ENCODE measurements at places on chromosomes 11 and 22. TPM values are rescaled to one million over a fixed set of nuclear protein-coding genes. Genes with fewer than 3 reads are reported as not detected.
A peak's percentile ranks its signal among the peaks of the same experiment; 100 is the strongest.

DNA sequence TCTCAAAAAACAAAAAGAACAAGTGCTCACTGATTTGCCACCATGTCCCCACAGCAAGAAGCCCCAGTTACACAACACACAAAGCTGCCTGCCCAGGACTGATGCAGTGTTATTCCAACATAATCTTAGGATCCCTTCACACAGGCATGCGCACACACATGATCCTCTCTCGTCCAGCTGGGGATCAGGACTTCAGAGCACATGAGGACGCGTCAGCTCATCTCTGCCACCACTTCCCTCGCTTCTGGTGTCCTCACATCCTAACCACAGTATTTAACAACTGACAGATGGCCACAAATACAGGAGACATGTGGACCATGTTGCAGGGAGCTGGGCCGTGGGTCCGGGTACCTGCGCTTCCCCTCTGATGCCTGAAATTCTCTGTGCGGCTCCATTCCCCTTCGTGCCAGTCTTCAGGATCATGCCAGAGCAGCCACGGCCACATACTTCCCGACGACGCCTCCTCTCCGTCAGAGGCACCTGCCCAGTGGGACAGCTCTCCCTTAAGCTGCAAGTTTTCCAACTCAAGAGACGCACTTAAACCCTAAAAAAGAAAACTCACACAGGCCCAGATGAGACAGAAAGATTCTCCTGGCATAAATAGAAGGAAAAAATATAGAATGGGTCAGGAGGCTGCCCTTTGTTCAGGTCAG lies 68.3 kb downstream of the PACSIN2 start:
- no peaks in the 10 kb centered on the region for H3K36me3 ChIP-seq
- no peak for DNase-seq
- H3K27me3 ChIP-seq: no peaks in the 10 kb centered on the region
- peaks cover 22% of the 10 kb centered on the region for H3K4me1 ChIP-seq
- no peak overlapping the region for H3K4me3 ChIP-seq

GRCh38 chr11:107898270-107898669 lies 30.0 kb upstream of the RAB39A start:
- H3K27me3 ChIP-seq: peaks cover 5% of the 10 kb centered on the region
- no peak overlapping the region for H3K27ac ChIP-seq
- H3K4me1 ChIP-seq: no peaks in the 10 kb centered on the region
- no peaks in the 10 kb centered on the region for H3K36me3 ChIP-seq

The GAS2 gene
- total RNA-seq: 0.80 TPM

DNA sequence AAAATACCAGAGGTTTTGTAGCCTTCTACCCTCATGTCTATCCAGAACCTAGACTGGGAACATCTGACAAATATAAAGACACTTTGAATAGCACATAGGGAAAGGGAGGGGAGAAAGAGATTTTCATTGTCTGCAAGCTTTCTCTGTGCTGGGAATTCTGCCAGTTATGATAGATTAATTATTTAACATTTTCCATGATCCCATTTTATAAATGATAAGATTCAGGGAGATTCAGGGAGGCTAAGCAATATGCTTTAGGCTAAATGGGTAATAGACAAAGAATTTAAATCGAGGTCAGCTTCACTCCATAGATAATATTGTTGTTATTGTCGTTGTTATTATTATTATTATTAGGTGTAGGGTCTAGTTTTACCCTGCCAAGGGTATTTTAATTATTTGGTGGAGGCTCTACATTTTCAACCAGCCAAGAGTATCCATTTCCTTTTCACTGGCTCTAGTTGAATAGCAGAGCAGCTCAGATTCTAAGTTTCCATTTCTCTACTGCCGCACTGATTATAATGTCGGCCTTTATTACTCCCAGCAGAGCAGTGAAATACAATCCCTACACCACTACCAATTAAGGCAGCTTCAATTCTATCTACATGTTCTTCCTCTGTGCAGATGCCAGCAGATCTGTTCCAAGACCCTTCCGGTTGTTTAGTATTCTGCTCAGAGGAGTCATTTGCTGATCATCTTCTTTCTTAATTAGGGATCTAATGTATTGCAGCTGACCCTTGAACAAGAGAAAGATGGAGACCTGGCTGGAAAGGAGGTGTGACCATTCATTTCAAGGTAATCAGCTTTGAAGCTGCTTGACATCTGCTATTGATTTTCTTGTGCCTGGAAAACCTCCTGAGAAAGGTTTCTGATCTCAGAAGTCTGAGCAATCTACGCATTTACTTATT lies 23.8 kb upstream of the SYN3 start:
- no peak overlapping the region for H3K4me3 ChIP-seq
- H3K4me1 ChIP-seq: no peaks in the 10 kb centered on the region
- no peak overlapping the region for H3K27ac ChIP-seq

DNA sequence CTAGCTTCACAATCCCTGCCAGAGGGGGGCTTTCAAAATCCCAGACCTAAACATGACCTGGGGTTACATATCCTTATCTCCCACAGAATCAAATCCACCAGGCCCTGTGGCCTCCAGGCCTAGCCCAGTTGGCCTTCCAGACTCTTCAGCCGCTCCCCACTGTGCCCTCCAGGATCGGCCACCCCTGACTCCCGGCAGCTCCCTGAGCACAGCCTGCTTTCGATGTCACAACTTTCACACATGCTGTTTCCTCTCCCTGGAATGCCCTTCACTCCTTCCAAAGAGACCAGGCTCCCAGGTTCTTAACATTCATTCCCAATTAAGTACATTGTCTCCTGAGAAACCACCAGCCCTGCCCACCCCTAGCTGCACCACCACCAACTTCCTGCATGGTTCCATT lies 62.7 kb downstream of the CSNK2A3 start:
- no peak overlapping the region for H3K4me3 ChIP-seq
- DNase-seq: no peak
- no peaks in the 10 kb centered on the region for H3K36me3 ChIP-seq
- no peaks in the 10 kb centered on the region for H3K4me1 ChIP-seq
- no peak overlapping the region for H3K27ac ChIP-seq

GRCh38 chr11:67463680-67464410 lies 5.2 kb downstream of the TMEM134 start:
- DNase-seq: no peak
- peak overlapping the region; percentile 80 for H3K27ac ChIP-seq
- peaks cover 12% of the 10 kb centered on the region for H3K36me3 ChIP-seq
- H3K4me3 ChIP-seq: peak overlapping the region; percentile 87

- H3K27me3 ChIP-seq: no peaks in the 10 kb centered on the region
- H3K36me3 ChIP-seq: no peaks in the 10 kb centered on the region
- no peaks in the 10 kb centered on the region for H3K4me1 ChIP-seq
- DNase-seq: no peak
- H3K4me3 ChIP-seq: no peak overlapping the region
Observed at GRCh38 chr11:19816040-19816439, 103.4 kb downstream of the NAV2 start.

DNA sequence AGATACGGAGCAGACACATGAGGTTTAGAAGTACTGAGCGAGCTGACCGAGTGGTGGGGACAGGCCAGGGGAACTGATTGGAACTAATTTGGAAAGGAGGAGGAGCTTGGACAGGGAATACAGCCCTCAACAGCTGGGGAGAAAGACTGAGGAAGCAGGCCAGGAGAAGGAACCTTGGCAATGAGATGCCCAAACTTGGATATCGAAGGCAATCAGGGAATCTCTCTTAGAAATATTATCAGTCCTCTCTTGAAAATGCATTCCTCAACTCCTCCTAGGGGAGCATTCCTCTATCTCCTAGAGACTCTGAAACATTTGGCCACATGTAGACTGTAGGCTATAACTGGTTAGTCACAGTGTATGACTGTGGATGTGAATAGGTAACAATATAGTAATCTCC lies 284.6 kb downstream of the GUCY1A2 start:
- no peak overlapping the region for H3K4me3 ChIP-seq
- DNase-seq: no peak

- no peak overlapping the region for H3K4me3 ChIP-seq
- no peaks in the 10 kb centered on the region for H3K4me1 ChIP-seq
- H3K36me3 ChIP-seq: no peaks in the 10 kb centered on the region
- DNase-seq: no peak
- no peak overlapping the region for H3K27ac ChIP-seq
Observed at GRCh38 chr11:32290783-32291182, 144.6 kb downstream of the WT1 start.

DNA sequence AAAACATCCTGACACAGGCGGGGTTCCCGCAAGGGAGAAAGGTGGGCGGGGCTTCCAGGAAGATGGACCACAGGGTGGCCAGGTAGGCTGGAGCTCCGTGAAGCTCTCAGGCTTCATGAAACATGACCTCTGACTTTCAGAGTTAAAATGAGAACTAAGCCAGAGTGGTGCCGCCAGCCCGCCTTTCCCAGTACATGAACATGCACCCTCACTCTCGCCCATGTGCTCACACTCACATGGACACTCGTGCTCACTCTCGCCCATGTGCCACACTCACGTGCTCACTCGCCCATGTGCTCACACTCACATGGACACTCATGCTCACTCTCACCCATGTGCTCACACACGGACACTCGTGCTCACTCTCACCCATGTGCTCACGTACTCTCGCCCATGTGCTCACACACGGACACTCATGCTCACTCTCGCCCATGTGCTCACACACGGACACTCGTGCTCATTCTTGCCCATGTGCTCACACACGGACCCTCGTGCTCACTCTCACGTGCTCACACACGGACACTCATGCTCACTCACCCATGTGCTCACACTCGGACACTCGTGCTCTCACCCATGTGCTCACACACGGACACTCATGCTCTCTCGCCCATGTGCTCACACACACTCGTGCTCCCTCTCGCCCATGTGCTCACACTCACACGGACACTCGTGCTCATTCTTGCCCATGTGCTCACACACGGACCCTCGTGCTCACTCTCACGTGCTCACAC lies 10.0 kb downstream of the RNH1 start:
- peaks cover 3% of the 10 kb centered on the region for H3K4me1 ChIP-seq
- no peak for DNase-seq
- no peaks in the 10 kb centered on the region for H3K27me3 ChIP-seq
- peak overlapping the region; percentile 60 for H3K27ac ChIP-seq
- H3K4me3 ChIP-seq: no peak overlapping the region

DNA sequence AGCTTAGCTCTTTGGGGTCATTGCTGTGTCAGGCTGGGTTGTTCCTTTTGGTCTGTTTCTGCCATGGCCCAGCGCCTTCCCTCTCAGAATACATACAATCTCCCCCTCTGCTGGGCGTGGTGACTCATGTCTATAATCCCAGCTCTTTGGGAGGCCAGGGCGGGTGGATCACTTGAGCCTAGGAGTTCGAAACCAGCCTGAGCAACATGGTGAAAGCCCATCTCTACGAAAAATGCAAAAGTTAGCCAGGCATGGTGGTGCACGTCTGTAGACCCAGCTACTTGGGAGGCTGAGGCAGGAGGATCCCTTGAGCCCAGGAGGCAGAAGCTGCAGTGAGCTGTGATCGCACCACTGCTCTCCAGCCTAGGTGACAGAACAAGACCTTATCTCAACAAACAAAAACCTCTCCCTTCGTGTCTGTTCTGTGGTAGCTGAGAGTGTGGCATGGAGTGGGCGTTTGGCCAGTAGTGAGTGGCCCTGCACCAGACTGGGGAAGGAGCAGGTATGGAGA lies 46.7 kb upstream of the RAB1B start:
- peak overlapping the region; percentile 3 for H3K4me3 ChIP-seq
- peak overlapping the region; percentile 90 for H3K27ac ChIP-seq
- H3K27me3 ChIP-seq: no peaks in the 10 kb centered on the region
- peaks cover 45% of the 10 kb centered on the region for H3K36me3 ChIP-seq
- H3K4me1 ChIP-seq: peaks cover 16% of the 10 kb centered on the region

GRCh38 chr22:27270818-27271510 lies 530.6 kb downstream of the MN1 start:
- no peaks in the 10 kb centered on the region for H3K36me3 ChIP-seq

- H3K27ac ChIP-seq: no peak overlapping the region
- no peak for DNase-seq
- no peak overlapping the region for H3K4me3 ChIP-seq
- no peaks in the 10 kb centered on the region for H3K4me1 ChIP-seq
- no peaks in the 10 kb centered on the region for H3K27me3 ChIP-seq
Observed at GRCh38 chr22:48893288-48894063, 934.2 kb downstream of the BRD1 start.

- H3K27me3 ChIP-seq: no peaks in the 10 kb centered on the region
- H3K4me1 ChIP-seq: peaks cover 5% of the 10 kb centered on the region
- no peak for DNase-seq
- no peak overlapping the region for H3K4me3 ChIP-seq
- H3K36me3 ChIP-seq: no peaks in the 10 kb centered on the region
- no peak overlapping the region for H3K27ac ChIP-seq
Observed at GRCh38 chr11:59849129-59849528, 3.8 kb upstream of the CBLIF start.

The TMA7B gene
- 1.7 TPM for total RNA-seq

The SPON1 gene
- total RNA-seq: 0.16 TPM

DNA sequence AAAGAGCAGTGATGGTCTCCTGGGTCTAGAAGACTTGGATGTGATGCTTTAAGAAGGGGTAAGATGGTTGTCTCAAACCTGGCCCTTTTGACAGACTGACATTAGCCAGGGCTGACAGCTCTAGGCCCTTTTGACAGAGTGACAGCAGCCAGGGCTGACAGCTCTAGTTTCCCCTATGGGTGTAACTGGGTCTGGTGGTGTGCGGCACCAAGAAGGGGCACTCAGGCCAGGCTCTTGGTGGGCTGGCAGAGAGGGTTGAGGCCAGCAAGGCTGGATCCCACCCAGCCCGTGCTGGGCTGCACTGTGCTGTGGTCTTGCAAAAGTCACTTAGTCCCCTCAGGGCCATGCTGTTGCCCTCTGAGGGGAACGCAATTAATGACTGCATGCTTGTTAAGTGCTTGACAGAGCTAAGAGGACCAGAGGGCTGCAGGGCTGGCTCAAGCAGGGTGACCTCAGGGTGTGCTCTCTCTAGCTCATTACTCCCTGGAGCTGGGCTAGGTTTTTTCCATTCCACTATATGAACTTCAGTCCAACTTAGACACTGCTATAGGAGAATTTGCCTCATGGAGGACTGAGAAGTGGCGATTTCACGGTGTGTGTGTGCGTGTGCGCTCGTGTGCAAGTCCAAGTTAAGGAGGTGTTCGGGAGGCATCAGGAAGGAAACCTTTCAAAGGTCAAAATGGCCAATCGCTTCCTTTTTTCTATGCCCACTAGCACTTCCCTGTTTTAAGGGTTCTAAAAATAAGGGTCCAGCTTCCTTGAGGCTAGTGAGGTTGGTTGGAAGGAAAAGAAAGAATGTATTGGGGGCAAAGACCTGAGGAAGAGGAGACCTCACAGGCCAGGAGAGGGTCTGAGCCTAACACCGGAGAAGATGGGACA lies 4.4 kb downstream of the UBASH3B start:
- peaks cover 7% of the 10 kb centered on the region for H3K36me3 ChIP-seq
- DNase-seq: no peak
- H3K27ac ChIP-seq: no peak overlapping the region
- H3K4me1 ChIP-seq: peaks cover 11% of the 10 kb centered on the region

The PVALB gene
- not detected for total RNA-seq

GRCh38 chr11:73542175-73542574 lies 55.7 kb downstream of the FAM168A start:
- no peaks in the 10 kb centered on the region for H3K36me3 ChIP-seq
- no peaks in the 10 kb centered on the region for H3K27me3 ChIP-seq
- no peak overlapping the region for H3K27ac ChIP-seq

GRCh38 chr11:9002920-9003572 lies 755 bp downstream of the NRIP3 start:
- H3K27me3 ChIP-seq: peaks cover 45% of the 10 kb centered on the region
- peak overlapping the region; percentile 75 for H3K4me3 ChIP-seq
- no peaks in the 10 kb centered on the region for H3K36me3 ChIP-seq
- H3K4me1 ChIP-seq: peaks cover 29% of the 10 kb centered on the region
- H3K27ac ChIP-seq: peak overlapping the region; percentile 23
- no peak for DNase-seq
